Activated T-helper 9 cell treated with anti-CD3 and anti-CD28 coated beads, Interleukin-2, amount 50 U/mL, for 16 hours (primary cell): ENCODE measurements at places on chromosomes 6 and 20.

DNA sequence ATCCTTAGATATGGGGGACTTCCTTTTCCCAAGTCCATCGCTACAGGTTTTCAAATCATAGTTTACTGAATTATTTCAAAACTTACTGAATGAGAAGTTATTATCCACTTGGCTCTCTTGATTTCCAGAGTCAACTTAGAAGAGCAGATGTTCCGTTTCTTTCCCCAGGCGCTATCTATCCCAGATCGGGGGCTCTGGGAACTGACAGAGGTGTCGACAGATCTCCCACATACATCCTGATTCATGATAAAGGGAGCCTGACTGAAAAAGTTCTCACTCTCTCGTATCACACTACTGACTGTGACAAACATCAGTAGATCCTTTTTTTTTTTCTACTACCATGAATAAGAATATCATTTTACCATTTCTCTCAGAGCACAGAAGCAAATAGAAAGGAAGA is 654.8 kb downstream of the RNF144B start:
- DNase-seq, result no peak

GRCh38 chr20:14197097-14197496 is 140.3 kb downstream of the FLRT3 start:
- no peak for DNase-seq

DNA sequence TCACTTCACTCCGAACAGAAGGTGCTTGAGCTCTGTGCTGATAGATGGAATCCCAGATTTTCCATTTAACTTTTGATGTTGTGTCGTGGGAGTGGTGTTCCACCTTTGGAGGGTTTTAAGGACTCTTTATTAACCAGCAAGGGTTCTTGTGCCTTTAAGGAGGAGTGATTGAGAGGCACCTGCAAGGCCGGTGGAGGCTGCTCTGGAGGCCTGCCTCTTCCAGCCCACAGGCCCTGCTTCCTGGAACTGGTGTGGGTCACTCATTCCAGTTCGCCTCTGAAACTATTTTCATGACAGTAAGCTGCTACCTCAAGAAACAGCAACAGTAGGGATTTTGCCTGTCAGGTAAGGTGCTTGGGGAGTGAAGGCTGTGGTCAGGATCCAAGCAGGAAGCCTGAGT is 58.8 kb upstream of the APCDD1L start:
- no peak for DNase-seq

DNA sequence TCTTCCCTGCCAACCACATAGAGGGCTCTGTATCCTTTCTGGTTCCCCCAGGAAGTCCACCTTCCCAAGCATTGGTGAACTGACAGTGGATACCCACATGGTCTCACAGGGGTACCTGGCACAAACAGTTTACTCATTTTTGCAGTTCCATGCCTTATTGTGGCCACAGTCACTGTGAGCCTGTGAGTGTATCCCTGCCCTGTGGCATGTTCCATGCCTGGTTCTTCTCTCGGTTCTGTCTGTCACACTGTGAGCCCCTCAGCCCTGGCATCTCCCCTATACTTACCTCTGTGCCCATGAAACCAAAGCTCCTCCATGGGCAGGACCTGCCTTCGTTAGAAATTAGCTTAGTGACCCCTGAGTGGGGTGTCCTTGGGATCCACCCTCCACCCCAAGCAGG is 107.8 kb downstream of the TOX2 start:
- DNase-seq, result no peak

- DNase-seq, result no peak
Observed at GRCh38 chr6:119173249-119174084, 95.0 kb upstream of the FAM184A start.

DNA sequence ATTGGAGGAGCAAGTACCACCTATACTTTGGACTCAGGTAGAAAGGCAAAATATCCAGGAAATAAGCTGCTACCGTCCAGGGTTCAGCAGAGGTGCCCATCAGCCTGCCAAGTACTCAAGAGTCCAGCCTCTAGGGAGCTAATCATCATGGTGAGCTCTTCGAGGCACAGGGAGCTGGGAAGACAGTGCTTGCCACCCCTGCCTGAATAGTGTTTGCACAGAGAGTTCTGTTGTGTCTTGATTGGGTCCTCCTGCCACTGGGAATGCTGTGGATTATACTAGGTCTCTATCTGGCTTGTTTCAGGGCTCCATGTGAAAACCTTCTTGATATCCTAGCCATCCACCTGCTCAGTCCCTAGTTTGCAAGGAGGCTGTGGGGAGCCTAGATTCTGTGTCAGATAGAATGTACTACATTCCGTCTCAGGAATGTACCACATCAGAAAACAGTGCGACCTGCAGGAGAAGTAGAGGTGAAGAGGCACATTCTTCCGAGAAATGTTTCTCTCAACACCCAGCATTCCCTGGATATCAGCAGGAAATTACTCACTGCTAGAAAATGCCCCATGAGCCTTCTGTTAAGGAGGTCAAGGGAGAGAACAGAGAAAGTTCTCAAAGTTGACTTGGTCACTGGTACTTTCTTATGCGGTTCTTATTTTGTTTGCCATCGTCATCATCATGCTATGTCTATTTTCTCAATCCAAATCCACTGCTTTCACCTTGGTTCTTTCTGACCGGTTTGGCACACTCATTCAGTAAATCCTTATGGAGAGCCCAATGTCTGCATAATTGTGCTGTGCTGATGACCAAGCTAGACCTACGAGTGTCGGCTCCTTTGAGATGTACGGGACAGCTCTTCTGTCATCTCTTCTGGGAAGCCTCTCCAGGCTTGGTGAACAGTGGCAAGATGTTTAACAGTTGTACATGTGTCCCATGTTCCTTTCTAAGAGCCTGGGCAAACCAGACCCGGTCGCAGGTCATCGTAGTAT is 30.7 kb downstream of the PTPN1 start:
- no peak for DNase-seq

GRCh38 chr6:40399888-40400457 is 187.2 kb downstream of the LRFN2 start:
- DNase-seq, result no peak

DNA sequence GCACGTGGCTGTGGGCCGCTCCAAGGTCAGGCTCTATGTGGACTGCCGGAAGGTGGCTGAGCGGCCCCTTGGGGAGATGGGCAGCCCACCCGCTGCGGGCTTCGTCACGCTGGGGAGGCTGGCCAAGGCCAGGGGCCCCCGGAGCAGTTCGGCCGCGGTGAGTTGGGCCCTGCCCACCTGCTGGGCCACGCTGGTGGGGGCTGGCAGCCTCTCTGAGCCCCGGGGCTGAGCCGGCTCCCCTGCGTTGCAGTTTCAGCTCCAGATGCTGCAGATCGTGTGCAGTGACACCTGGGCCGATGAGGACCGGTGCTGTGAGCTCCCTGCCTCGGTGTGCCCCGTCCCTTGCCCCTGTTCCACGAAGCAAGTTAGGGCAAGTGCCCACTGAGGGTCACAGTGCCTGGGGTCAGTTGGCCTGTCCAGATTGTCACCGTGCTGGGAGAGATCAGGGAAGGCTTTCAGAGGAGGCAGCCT is 27.1 kb downstream of the COL20A1 start:
- DNase-seq, result no peak

- DNase-seq, result no peak
Observed at GRCh38 chr6:100230115-100230952, 234.4 kb downstream of the SIM1 start.

- DNase-seq, result no peak
Observed at GRCh38 chr20:47546184-47547033, 44.7 kb downstream of the NCOA3 start.

- DNase-seq, result no peak
Observed at GRCh38 chr20:20293691-20294385, 74.1 kb upstream of the INSM1 start.

- no peak for DNase-seq
Observed at GRCh38 chr20:39253051-39253755, 291.1 kb downstream of the DHX35 start.

DNA sequence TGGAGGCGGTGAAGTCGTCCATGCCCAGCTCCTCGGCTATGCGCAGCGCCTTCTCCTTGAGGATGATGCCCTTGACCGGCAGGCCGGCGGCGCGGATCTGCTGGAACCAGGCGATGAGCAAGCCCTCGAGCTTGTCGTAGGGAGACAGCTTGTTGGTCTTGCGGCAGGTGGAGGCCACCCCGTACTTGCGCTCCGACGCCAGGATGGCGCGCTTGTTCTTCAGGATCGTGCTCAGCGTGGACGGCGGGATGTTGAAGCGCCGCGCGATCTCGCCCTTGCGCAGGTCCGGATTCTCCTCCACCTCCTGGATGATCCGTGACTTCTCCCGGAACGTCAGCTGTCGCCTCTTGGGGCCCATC is 435 bp downstream of the CENPB start:
- DNase-seq, result no peak

DNA sequence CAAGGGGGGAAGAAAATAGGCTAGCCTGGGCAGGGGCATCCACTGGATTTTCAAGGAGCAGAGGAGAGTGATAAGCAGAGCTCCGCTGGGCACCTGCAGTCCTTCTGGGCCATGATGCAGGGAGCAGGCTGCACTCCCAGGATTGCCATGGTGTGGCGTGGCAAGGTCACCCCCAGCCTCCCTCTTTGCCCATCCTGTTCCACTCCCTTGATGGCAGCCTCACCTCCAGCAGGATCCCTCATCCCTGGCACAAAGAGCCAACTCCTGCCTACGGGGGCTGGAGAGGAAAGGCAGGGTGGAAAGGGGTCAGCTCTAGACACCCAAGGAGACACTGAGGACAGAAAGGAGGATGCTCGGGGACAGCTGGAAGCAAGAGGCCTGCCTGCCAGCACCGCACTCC is 22.4 kb upstream of the MYMX start:
- DNase-seq, result no peak
